KG1 (cell line): ENCODE measurements at places on chromosomes 13 and 19.
A peak's percentile ranks its signal among the peaks of the same experiment; 100 is the strongest.

- no peak for DNase-seq
Observed at GRCh38 chr19:51263808-51264207, 12.9 kb downstream of the SIGLECL1 start.

DNA sequence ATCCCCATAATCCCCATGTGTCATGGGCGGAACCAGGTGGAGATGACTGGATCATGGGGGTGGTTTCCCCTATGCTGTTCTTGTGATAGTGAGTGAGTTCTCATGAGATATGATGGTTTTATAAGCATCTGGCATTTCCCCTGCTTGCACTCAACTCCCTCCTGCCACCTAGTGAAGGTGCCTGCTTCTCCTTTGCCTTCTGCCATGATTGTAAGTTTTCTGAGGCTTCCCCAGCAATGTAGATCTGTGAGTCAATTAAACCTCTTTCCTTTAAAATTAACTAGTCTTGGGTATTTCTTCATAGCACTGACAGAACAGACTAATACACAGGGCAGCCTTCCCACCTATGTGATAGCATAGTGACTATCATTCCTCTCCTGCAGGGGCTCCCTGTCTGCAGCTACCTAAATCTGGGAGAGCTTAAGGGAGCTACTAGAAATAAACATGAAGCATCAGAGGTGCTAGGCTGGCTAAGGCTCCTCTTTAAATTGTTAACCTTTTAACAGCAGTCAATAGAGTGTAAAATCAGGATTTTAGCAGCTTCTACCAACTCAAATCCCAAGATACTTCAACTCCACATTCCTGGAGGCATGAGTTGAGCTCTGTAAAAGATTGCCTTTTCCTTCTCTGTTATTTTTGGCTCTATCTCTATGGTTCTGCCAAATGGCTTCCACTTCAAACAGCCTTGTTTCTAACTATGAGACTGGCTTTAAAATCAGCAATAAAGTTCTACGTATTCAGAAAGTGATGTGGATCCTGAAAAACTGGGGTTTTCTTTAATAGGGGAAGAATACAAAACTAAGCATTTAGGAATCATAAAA lies 112.3 kb downstream of the VWA8 start:
- DNase-seq: no peak

GRCh38 chr19:46303322-46303690 lies 6.5 kb downstream of the HIF3A start:
- DNase-seq: no peak

- DNase-seq: no peak
Observed at GRCh38 chr13:26760832-26761582, 421 bp upstream of the GPR12 start.

DNA sequence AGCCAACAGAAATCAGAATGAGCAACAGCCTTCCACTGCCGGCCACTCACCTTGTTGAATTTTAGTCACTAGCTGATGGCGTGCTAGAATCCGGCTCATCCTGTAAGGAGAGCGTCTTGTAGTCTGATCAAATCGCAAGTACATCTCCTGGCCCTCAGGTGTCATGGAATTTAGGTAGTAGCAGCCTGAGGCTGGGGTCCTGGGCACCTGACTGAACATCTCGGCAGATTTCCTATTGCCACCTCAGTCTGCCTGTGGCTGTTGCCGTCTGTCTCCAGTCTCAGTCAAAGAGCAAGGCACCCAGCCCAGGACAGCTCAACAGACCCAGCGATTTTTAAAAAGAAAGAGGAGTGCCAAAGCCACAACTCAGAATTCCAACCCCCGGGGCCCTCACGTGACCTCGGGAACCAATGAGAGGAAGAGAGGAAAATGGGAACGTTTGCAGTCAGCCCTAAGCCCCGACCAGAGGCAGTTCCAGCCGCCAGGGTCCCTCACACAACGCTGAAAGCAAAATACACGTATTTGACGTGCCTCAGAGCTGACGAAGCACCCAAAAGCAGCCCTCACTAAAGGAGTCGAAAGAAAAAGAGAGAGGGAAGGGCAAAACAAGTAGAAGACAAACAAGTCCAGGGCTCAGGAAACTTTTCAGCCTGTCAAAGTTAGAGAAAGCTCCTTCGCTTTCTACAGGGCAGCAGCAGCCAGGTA lies at the start of gene STARD13:
TSS of gene STARD13 (minus strand) at position 336 of the 705 bp plus-strand sequence. CDS start at position 219, 117 bp downstream.
- DNase-seq: no peak

DNA sequence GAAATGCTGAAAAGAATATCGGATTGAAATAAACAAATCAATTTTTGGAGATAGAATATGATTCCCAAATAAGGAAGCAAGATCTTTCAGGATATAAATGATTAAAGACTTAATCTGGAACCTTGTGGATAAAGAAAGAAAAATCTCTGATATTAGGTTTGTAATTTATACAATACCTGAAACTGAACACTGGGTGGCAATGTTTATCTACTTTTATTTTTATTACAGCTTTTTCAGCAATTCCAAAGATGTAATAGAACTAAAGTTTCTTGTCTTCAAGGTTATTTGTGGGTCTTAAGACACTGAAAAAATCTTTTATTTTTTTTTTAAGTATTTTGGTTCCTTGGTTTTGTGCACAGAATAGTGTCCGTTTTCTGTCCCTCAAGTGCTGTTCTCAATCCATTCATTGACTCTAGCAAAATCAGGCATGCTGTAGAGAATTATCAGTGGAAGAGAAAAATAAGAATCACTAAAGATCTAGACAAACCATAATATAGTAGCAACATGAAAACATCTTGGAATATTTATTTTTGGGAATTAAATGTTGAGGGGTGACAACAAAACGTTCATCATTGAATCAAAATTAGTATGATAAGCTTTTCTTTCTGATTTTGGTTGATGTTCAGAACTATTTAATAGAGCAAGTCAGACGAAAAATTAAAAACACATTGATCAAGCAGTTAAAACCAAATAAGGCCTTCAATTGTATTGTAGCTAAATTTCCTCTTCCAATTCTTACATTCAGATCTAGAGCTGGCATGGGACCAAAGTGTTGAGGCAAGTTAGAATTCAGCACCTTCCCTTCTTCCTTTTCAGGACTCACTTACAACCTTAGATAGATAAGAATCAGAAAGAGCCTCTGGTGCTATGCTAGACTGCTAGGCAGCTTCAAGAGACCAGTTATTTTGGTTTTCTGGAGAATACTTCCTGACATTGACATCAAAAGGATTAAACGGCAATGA lies 704.4 kb upstream of the PCDH20 start:
- DNase-seq: no peak

DNA sequence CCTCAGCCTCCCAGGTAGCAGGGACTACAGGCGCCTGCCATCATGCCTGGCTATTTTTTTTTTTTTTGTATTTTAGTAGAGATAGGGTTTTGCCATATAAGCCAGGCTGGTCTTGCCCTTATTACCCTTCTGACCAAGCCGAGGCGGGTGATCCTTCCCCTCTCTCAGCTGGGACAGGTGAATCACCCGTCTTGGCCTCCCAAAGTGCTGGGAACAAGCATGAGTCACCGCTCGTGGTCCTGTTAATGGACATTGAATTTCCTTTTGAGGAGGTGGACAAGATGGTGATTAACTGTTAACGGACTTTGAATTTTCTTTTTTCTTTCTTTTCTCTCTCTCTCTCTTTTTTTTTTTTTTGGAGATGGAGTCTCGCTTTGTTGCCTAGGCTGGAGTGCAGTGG lies 10.6 kb downstream of the CD70 start:
- no peak for DNase-seq

DNA sequence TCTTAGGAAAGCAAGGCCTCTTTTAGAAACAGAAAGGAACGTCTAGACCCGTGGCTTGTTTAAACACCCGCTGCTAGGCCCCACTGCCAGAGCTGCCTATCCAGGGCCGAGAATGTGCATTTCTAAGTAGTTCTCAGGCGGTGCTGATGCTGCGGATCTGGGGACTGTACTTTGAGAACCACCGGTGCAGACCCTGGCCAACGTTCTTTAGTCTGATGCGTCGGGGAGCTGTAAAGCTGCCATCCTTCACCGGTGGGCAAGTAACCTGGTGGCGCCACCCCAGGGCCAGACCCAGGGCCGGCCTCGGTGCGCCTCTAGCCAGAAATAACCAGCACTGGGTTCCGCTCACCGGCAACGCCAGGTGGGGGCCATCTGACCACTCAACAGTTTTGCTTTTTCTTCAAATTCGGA lies 47.1 kb downstream of the TGDS start:
- DNase-seq: peak; percentile 51

- no peak for DNase-seq
Observed at GRCh38 chr13:114012921-114013320, 39.0 kb upstream of the C13orf46 start.

DNA sequence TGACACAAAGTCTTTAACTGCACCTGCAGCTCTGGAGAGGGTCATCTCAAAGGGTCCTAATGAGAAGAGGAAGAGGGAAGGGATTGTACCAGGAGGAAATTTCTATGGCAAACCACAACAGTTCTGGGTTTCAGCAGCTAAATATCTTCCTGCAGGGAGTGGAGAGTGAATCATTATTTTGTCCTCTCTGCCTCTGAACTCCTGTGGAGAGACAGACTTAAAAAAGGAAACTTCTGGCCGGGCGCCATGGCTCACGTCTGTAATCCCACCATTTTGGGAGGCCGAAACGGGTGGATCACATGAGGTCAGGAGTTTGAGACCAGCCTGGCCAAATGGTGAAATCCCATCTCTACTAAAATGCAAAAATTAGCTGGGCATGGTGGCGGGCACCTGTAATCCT lies 16.9 kb upstream of the C1QTNF9 start:
- DNase-seq: no peak

GRCh38 chr13:39144941-39145533 lies 106.8 kb downstream of the NHLRC3 start:
- DNase-seq: no peak

- DNase-seq: no peak
Observed at GRCh38 chr19:30054210-30054609, 112.2 kb downstream of the URI1 start.

- DNase-seq: no peak
Observed at GRCh38 chr19:32676895-32677359, 1.3 kb downstream of the RGS9BP start.

DNA sequence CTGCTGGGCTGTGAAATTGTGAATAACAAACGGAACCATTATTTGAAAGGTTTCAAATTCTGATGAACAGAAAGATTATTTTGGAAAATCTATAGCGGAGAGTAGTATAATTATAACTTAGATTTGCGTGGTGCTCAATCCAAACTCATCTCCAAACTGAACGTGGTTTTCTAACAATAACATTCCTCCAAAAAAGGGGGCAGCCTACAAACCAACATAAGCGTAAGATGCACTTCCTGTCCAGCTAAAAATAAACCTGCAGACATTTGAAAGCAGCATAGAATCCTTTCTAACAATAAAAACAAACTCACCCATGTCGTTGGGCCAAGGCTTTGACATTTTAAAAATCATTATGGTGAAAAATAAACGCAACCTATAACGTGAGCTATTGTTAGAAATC lies 178.4 kb downstream of the COL4A1 start:
- no peak for DNase-seq

DNA sequence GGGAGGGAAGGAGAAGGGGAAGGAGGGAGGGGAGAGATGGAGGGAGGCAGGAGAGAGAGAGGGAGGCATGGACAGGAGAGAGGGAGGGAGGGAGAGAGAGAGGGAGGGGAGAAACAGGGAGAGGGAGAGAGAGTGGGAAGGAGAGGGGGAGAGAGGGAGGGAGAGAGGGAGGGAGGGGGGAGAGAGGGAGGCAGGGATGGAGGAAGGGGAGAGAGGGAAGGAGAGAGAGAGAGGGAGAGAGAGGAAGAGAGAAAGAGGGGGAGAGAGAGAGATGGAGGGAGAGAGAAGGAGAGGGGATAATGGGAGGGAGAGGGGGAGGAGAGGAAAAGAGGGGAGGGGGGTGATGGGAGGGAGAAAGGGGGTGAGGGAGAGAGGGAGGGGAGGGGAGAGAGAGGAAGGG lies 86.8 kb upstream of the VSTM2B start:
- DNase-seq: no peak

DNA sequence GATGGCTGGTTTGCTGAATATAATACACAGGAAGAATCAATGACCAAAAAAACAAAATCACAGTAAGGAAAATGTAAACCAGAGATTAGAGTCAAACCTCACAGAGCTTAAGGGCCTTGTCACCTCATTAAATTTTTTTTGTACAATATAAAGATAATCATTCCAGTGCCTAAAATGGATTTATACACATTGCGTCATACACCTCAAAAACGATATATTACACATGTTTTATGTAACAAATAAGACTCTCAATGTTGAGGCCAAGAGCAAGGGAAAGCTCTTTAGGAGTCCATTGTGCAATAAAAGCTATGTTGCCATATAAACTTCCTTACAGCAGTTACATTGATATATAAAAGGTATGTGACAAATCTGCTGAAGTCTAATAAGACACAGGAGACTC lies 856.7 kb upstream of the SLITRK1 start:
- DNase-seq: no peak

DNA sequence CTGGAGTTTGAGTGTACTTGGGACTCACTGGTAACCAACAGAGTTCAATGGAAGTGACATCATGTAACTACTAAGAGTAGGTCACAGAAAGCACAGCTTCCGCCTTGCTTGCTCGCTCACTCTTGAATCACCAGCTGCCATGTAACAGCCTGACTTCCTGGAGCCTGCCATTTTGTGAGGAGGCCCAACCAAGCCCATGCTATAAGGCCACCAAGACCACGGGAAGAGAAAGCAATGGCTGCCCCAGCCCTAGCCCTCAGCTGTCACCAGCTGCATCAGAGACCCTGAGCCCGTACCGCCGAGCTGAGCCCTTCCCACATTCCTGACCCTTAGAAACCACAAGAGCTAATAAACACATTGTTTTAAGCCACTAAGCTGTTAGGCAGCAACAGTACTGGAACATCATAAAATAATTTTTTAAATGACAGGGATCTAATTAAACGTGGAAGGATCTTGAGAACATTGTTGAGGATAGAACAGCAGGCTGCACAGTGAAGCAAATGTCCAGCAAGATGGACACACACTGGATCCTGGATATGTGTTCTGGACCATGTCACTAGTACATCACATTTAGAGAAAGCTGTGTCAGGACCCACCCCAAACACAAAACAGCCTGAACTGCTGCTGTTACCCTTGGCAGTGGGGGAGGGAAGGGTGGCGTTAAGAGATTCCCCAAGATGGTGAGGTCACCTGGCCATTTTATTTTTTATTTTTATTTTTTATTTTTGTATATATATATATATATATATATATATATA lies 21.7 kb upstream of the LDLR start:
- DNase-seq: no peak
